A549 (cell line): ENCODE measurements at places on chromosomes 2 and 18.

GRCh38 chr2:184554736-184555135 is 43.6 kb upstream of the ZNF804A start:
- no peak for DNase-seq

GRCh38 chr2:226124548-226125011 is 675.0 kb downstream of the IRS1 start:
- DNase-seq, result no peak

- no peak for DNase-seq
Observed at GRCh38 chr2:174636987-174637386, 39.4 kb upstream of the WIPF1 start.

DNA sequence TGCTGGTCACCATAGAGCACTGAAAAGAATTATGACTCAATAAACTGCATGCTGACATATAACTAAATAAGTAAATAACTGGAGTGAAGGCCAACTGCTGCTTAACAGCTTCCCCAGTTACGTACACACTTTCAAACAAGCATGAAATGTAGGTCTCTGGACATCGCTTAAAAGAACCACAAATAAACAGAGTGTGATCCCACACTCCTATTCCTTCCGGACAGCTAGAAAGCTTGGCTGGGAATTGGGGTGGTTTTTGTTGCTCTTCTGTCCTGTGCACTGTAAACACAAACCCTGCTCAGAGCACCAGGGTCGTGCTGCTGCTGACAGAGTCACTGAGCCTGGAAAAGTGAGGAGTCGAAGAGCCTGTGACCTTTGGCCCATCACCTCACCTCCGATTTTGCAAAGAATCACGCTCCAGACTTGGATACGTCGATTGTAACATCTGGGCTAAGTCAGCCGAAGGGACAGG is 162.7 kb upstream of the NT5C1B start:
- no peak for DNase-seq

DNA sequence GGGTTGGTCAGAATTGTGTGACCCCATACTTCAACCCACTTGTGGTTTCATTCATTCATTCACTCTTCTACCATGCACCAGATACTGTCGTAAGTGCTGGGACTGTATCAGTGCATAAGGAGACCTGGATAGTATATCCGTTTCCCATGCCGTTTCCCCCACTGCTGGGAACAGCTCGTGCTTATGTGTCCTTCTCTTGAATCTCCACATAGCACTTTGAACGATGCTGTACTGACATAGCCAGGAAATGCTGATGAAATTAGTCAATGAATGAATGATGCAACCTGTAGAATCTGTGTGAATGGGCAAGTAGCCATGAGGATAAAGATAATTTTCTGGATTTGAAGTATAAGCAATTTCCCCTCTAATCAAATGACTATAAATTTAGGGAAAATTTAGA is 276.1 kb downstream of the BCL2 start:
- DNase-seq, result no peak

DNA sequence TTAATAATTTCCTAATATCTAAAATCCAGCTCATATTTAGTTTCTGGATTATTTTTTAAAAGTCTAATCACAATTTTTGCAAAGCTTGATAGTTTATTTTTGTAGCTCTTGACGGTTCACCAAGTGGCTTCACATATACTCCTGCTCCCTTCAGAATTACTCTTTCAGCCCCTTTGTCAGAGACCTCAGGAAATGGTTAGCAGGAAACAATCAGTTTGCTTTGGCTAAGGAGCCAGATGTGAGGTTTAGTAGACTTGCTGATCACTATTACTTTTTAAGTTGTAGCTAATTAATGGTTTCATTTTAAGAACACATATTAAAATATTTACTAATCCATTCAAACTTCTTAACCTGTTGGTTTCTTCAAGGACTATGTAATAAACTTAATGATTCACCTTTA is 2.3 kb downstream of the RBBP8 start:
- DNase-seq, result no peak

DNA sequence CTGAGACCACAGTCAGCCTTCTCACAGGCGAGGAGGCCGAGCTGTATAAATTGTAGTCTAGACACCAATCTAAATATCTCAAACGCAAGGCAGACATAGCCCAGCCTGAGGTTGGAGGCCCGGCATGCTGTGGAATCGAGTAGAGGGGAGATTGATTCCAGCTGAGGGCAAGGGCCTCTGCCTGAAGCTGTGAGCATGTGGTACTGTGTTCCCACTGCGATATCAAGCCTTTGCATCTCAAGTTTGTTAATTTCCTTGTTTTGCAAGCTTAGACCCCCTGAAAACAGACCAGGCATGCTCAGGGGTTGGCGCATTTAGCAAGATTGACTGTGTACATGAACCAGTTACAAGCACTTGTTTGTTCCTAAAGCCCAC is 65.1 kb upstream of the FOSL2 start:
- DNase-seq, result no peak

DNA sequence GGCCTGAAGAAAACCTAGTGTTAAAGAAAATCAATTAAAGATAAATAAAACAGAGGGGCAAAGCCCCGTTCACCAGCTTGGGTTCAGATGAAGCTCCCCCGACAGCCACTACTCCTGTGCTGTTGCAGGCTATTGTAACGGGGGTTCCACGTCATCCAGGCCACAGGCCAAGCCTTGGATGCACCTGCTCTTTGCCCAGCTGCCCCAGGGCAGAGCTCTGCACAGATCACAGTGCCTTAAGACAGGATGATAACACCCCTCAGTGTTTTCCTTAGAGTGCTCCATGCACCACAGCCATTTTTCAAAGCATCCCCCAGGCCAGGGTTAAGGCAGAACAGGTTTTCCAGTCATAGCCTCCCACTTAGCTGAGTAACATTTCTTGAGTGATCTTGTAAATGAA is 32.0 kb downstream of the FASTKD2 start:
- DNase-seq, result no peak

GRCh38 chr18:26956863-26957262 is 91.4 kb upstream of the AQP4 start:
- DNase-seq, result no peak

DNA sequence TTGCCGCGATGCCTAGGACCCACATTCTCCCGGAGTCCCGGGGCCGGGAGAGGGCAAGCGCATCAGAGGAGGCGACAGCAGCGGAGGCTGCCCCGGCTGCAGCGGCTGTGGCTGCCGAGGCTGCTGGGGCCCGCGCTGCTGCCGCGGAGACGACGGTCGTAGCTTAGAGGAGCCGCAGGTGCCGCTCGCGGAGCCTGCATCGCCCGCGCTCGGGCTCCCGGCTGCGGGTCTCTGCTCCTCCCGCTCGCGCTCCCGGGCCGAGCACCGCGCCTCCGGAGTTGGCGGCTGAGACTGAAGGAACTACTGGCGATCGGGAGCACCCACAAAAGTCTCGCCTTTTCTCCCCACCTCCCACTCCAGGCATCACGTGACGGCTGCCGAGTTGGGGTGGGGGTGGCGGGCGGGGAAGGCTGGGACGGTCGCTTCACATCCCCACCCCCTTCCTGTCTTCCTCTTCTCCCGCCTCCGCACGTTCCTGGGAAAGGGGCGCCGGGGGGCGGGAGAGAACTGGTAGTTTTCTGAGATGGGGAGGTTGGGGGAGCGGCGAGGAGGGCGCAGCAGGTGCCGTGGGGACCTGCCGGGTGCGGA is at the start of gene LYPD1:
TSS of gene LYPD1 (minus strand) at position 298 of the 588 bp plus-strand sequence. CDS start at position 25, 273 bp downstream.
- DNase-seq, result peak; percentile 23
